ENCODE measurements at places on chromosomes 3 and 15. TPM values are rescaled to one million over a fixed set of nuclear protein-coding genes. Genes with fewer than 3 reads are reported as not detected.

Gene TIGIT
- total RNA-seq = not detected

Gene ASB14
- not detected for total RNA-seq

Gene IL1RAP
- 5.2 TPM for total RNA-seq

Gene EXD1
- not detected for total RNA-seq

Gene CD96
- not detected for total RNA-seq

Gene ITIH3
- total RNA-seq = not detected

Gene CCDC39
- total RNA-seq = not detected

Gene ACOX2
- total RNA-seq = 6.0 TPM
